Activated T-helper 17 cell treated with anti-CD3 and anti-CD28 coated beads, Interleukin-2, amount 50 U/mL, for 72 hours (primary cell): ENCODE measurements at places on chromosomes 2 and 18. TPM values are rescaled to one million over a fixed set of nuclear protein-coding genes. Genes with fewer than 3 reads are reported as not detected.

DNA sequence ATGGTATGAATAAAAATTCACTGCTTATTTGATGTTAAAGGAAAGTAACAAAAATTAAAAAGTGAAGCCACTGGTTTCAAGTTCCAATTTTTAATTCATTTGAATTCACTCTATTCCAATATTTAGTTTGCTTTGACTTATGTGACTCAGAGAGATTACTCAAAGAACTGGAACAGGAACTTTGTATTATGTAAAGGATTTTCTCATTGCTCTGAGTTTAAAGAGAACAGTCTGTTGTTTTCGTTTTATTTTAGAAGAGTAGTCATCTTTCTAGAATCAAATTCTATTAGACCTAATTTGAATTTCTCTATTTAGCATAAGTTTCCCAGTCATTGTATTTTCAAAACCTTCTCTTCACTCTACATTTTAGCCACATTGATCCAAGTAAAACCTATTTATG, 300.1 kb upstream of the SLC8A1 start:
- H3K27ac ChIP-seq, result no peak overlapping the region
- no peaks in the 10 kb centered on the region for H3K36me3 ChIP-seq
- no peak for ATAC-seq
- no peaks in the 10 kb centered on the region for H3K27me3 ChIP-seq
- no peaks in the 10 kb centered on the region for H3K4me1 ChIP-seq
- H3K4me3 ChIP-seq, result no peak overlapping the region

- no peaks in the 10 kb centered on the region for H3K4me1 ChIP-seq
- peak; percentile 39 for ATAC-seq
- no peaks in the 10 kb centered on the region for H3K27me3 ChIP-seq
Observed at GRCh38 chr2:176845718-176846117, 366.9 kb upstream of the HNRNPA3 start.

DNA sequence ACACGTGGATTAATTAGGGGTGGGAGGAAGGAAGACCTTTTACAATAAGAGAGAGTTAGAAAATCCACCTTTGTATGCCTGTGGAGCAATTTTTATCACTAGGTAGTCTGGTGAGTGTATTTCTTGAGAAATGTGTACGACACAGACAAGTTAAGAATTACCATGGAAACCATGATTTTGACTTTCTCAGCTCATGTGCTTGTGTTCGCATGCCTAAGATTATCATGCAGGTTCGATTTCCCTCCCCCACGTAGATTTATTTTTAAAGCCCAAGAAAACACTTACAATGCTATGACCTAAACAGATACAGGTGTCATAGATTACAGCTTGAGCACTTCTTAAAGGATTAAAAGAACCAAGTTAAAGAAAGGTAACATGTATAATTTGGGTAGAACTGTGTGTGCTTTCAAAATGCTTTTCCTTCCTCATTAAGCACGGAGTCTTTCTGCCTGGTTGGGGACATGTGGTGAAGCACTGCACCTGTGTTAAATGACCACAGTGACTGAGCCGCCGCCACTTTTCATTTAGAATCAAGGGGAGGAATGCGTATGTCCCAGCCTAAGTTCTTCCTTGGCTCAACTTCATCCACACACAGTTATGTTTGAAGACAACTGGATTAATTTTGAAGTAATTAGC, 16.6 kb downstream of the SERTAD2 start:
- peak overlapping the region; percentile 23 for H3K4me3 ChIP-seq
- peaks cover 25% of the 10 kb centered on the region for H3K4me1 ChIP-seq
- ATAC-seq, result no peak
- peaks cover 43% of the 10 kb centered on the region for H3K36me3 ChIP-seq
- H3K27me3 ChIP-seq, result no peaks in the 10 kb centered on the region

GRCh38 chr2:181459621-181460021, 2.4 kb downstream of the ITGA4 start:
- no peaks in the 10 kb centered on the region for H3K27me3 ChIP-seq
- H3K36me3 ChIP-seq, result peaks cover 58% of the 10 kb centered on the region
- no peak for ATAC-seq
- H3K4me3 ChIP-seq, result peak overlapping the region; percentile 95

- no peak overlapping the region for H3K27ac ChIP-seq
- no peak overlapping the region for H3K4me3 ChIP-seq
- H3K36me3 ChIP-seq, result no peaks in the 10 kb centered on the region
- ATAC-seq, result no peak
- H3K27me3 ChIP-seq, result peaks cover 22% of the 10 kb centered on the region
Observed at GRCh38 chr2:191866675-191867506, 20.0 kb upstream of the CAVIN2 start.

GRCh38 chr2:197209246-197209645, 101.3 kb downstream of the ANKRD44 start:
- no peaks in the 10 kb centered on the region for H3K27me3 ChIP-seq
- peak; percentile 15 for ATAC-seq
- peaks cover 38% of the 10 kb centered on the region for H3K36me3 ChIP-seq

TLX2 gene
- total RNA-seq, result 0.39 TPM

RIT2 gene
- not detected for total RNA-seq
